Stimulated activated CD8-positive, alpha-beta memory T cell treated with anti-CD3 and anti-CD28 coated beads, Interleukin-4, amount 100 ng/mL, for 1 hour (primary cell): ENCODE measurements at places on chromosomes 6 and 20.

DNA sequence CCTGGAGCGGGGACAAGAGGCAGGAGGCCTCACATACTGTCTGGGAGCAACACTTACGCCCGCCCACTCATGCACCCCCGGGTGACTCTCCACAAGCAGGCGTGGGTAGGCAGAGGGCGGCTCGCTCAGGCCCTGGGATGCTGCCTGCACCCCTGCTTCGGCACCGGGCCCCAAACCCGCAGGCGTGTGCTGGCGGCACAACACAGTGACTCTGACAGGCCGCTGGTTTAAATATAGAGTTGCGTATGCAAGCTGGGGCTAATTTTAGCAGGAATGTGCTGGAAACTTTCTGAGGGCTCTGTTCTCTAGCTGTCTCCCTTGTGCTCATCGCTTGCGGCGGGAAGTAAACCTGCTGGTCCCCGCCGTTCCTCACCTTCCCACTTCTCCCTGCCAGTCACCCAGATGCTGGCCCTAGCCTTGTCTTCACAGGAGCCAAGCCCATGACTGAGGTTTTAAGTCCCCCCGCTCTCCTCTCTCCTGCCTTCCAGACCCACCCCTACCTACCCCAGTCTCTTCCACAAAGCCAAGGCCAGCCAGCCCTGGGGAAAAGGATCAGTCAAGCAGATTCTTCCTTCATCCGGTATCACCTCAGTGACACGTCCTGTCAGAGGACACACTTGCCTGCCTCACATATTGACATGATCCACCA, 94.5 kb upstream of the FOXP4 start:
- DNase-seq: no peak

- no peak for DNase-seq
Observed at GRCh38 chr6:85049282-85049681, 284.9 kb upstream of the TBX18 start.

GRCh38 chr6:102679865-102680264, 1286.4 kb downstream of the GRIK2 start:
- no peak for DNase-seq

GRCh38 chr20:23456409-23456808, 3.7 kb upstream of the CST11 start:
- no peak for DNase-seq

GRCh38 chr6:35955071-35955470, 34.2 kb upstream of the SRPK1 start:
- DNase-seq: no peak

DNA sequence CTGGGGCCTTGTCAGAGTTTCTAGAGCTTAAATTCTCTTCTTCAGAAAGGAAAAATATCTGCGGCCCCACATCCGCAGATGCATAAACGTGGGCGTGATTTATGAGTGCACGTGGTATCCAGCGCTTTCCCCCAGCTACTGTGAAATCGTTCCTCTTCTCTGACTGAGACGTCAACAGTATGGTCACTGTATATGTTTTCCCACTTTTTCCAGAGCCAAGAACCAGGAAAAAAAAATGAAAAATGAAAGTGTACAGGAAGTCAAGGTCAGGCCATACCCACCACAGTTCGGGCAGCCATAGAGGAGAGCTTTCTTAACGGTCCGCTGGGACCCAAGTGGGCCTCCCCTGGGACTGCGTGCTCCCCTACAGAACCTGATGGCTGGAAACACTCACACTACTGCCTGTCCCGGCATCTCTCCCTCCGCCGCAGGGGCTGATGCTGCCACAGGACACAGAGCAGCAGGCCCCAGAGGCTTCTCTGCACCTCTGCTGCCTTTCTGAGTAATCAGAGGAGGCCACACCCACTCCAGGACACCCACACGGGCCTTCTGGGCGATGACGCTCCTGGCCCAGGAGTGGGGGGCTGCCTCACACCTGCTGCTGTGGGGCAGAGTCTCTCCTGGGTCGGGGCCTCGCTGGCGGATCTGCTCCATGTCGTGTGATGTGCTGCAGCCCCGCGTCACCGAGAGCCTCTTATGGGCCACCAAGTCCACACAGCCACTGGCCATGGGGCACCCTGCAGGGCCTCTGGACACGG, 16.4 kb upstream of the STX16 start:
- no peak for DNase-seq

DNA sequence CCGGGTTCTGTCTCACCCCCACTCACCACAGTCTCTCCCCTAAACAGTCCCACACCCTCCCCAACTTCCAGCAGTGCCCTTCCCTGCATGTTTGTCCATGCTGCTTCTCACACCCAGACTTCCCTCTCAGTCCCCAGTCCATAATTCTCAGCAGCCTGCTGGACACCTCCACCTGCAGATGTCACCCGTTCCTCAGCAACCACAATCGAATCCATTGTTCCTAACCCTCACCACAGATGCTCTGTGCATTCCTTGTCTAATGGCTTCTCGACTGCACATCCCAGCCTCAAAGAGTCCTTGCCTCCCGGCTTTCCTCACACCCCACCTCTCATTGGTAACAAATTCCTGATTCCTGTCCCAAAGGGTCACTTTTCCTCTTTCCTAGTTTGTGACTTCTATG, 55.6 kb downstream of the GOPC start:
- DNase-seq: no peak

DNA sequence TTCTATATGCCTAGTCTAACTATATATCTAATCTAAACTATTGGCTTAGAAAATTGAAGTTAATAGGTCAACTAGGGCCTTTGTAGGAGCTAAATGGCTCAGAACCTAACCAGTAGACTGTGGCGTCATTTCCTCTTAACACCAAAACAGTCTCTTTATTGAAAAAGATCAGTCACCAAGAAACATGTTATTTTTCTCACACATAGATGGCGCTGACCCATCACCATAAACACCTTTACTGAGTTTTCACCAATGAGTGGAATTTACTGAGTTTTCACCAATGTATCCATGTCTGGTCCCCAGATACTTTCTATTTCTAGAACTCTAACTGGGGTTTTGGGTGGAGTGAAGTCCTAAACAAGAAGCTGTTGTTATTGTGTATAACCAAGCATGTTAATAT, 636.0 kb downstream of the BCKDHB start:
- no peak for DNase-seq

DNA sequence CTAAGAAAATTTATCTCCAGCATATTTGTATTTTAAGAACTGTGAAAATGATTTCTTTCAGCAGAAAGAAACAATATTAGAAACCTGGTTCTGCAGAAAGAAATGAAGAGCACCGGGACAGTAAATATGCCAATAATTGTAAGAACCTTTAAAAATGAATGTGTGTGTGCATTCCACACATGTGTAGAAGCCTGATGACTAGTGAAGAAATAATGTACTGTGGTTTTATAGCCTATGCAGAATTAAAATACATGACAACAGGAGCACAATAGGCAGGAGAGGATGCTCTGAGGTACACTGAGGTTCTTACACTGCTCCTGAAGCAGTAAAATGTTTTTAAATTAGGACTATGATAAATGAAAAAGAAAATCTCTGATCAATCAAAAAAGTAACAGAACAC, 48.9 kb downstream of the SNX14 start:
- no peak for DNase-seq

DNA sequence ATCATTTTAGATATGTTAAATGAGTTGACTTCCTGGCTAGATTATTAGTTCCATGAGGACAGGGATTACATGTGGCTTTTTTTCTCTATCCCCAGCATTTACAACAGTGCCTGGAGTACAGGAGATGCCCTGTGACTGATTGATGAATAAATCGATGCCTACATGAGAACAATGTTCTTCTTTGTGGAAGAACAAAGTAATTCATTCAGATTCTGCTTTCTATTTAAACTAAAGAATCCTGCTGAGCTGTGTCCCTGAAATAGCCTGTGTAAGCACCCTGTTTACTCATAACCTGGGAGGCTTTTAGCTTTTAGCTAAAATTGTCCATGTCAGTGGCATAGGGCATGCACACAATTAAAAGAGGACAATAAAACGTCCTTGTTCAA, 125.1 kb upstream of the BTBD3 start:
- no peak for DNase-seq

- DNase-seq: no peak
Observed at GRCh38 chr6:165854061-165854862, 191.2 kb upstream of the PDE10A start.

- DNase-seq: no peak
Observed at GRCh38 chr20:45919542-45920399, 7.8 kb upstream of the PLTP start.

- no peak for DNase-seq
Observed at GRCh38 chr20:33947709-33948295, 45.9 kb upstream of the RALY start.

GRCh38 chr6:106886081-106886843, 88.3 kb downstream of the CD24 start:
- DNase-seq: no peak

DNA sequence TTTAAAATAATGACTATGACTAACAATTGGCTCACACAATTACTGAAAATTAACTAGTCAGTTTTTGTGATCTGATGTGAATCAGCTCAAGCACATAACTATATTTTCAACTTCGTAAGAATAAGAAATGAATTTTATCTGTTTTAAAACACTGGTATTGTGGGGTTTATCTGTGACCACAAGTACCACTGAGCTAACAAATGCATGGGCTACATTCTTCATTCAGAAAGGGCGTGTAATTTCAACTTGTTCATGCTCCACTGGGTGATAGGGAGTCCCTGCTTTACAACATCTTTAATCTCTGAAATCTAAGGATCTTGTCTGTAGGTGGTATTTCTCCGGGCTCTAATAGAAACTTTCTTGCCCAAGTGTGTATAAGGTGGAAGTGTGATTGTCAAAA, 1311.5 kb upstream of the GJE1 start:
- DNase-seq: no peak

DNA sequence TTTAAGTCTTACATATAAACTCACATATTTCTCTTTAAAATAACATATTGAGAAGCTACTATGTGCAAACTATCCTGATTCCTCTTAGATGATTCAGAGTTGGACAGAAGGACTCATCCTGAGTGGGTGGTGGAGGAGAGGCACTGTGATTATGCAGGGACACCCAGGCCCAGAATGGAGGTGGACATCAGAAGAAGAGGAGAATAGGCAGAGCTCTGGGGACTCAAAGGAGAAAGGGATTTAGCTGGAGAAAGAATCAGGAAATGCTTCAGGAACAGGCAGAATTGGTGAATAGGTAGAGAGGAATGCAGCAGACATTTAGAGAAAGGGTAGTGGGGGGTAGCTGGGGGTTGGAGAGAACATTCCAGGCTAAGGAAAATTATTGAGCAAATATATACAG, 17.4 kb downstream of the RCAN2 start:
- no peak for DNase-seq

DNA sequence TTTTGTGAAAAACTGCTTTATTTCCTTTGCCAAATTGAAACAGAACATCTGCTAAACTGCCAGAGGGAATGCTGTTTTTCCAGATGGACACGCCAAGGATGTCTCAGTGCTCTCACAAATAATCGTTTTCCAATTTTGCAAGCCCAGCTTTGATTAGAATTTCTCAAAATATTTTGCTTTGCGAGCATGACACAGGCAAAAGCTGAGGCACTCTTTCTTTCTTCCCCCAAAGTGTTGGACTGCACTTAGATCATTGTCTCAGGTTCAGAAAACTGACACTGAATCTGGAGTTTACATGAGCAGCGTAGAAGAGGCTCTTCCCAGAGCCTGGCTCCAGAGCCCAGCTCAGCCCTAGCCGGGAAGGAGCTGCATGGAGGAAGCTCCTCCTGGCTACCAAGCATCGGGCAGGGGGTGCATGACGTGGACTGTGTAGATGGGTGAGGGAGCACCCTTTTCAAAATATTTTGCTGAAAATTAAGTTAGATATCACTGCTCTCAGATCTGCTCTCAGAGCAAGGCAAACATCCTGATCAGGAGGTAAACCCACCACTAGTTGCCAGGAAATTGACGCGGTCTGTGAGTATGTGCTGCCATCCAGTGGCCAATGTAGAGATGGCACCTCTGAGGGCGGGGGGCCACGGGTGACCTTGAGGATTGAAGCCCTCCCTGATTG, 107.5 kb downstream of the SLC22A3 start:
- peak; percentile 46 for DNase-seq

GRCh38 chr6:155530219-155530834, 74.7 kb upstream of the NOX3 start:
- DNase-seq: no peak

GRCh38 chr6:41785689-41786450, 1.6 kb upstream of the TOMM6 start:
- DNase-seq: no peak

DNA sequence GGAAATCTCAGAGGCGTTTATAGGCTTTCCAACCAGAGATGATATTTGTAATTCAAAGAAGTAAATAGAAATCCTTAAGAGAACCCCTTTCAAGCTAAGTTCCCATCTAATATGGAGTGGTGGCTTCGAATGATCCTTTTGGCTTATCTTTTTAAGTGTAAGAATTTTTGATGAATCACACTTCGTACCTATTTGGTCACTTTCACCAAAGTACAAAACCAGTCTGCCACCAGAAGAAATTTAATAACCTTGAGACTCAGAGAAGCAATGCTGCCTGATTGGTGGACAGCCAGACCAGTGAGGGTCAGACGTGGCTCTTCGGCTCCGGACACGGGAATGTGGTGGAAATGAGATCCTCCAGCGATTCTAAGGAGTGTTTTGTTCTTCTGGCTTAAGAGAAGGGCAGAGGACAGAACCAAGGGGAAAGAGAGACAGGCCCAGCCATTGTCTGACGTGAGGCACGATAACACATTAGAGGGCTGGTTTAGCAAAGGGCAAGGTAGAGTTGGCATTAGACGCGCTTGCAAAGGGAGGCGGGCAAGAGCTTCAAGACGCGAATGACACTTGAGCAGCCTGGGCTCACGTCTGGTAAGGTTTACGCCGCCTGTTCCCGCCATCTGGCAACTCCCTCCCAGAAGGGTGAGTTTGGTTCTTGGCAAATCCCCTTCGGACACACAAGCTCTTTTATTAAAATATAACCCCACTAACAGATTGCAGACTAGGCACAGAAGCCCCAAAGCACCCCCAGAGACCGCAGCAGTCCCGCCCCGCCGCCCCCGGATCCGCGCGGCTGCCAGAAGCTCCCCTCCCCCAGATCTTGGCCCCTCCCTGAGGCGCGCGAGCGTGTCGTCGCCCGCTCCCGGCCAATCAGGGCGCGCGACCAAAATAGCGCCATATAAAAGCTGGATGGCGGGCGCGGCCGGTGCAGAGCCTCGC, 50.0 kb upstream of the EZR start:
- DNase-seq: peak; percentile 94

DNA sequence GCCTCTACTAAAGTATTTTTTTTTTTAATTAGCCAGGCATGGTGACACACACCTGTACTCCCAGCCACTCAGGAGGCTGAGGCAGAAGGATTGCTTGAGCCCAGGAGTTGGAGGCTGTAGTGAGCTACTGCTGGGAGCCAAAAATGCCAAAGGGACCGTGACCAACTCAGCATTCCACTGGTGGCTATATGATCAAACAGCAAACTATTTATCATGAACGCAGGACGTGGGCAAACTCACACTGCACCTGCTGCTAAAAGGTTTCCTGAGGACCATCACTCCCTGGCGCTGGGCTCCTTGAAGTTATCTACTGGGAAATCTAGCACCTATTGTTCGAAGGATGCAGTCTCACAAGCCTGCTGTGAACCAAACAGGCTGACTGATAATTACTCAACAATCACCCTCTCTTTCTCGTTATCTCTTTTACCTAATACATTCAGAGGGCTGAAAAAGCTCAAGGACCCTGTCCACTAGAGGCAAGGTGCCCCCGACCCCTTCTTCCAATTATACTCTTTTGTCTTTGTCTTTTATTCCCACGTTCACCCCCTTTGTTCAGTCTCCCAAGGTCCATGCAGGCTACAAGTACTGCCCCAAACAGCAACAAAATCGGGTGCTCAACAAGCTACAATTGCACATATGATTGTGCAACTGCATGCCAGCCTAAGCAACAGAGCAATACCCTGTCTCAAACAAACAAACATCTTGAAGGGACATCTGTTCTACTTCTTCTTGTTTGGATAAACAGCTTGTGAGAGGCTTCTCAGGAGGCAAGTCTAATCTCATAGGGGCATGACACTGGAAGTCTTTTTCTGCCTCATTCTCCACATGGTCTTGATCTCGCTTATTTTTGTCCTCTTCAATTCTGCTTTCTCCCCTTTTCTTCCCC, 47.7 kb upstream of the PLN start:
- DNase-seq: no peak
